COLO829 (cell line): ENCODE measurements at places on chromosomes 4 and X.
A peak's percentile ranks its signal among the peaks of the same experiment; 100 is the strongest.

GRCh38 chr4:4864443-4864939 lies 5.0 kb downstream of the MSX1 start:
- DNase-seq: no peak

GRCh38 chrX:96376266-96376665 lies 308.4 kb upstream of the DIAPH2 start:
- DNase-seq: no peak

GRCh38 chr4:157425897-157426296 lies 205.4 kb downstream of the GRIA2 start:
- DNase-seq: no peak

DNA sequence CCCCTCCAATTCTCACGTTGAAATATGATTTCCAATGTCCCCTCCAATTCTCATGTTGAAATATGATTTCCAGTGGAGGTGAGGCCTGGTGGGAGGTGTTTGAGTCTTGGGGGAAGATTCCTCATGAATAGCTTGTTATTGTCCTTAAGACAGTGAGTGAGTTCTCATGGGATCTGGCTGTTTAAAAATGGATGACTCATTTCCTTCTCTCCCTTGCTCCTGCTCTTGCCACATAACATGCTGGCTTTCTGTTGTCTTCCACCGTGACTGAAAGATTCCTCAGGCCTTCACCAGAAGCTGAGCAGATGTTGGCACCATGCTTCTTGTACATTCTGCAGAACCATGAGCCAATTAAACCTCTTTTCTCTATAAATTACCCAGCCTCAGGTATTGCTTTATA lies 346.8 kb upstream of the TECRL start:
- DNase-seq: peak; percentile 30

GRCh38 chr4:175166020-175166419 lies 247.9 kb downstream of the ADAM29 start:
- no peak for DNase-seq

GRCh38 chr4:83267830-83268475 lies 16.6 kb downstream of the COQ2 start:
- DNase-seq: no peak

- no peak for DNase-seq
Measured at GRCh38 chr4:22047793-22048192, 99.2 kb upstream of the KCNIP4 start.

- DNase-seq: no peak
Measured at GRCh38 chrX:30791296-30792278, 97.5 kb downstream of the TAB3 start.

DNA sequence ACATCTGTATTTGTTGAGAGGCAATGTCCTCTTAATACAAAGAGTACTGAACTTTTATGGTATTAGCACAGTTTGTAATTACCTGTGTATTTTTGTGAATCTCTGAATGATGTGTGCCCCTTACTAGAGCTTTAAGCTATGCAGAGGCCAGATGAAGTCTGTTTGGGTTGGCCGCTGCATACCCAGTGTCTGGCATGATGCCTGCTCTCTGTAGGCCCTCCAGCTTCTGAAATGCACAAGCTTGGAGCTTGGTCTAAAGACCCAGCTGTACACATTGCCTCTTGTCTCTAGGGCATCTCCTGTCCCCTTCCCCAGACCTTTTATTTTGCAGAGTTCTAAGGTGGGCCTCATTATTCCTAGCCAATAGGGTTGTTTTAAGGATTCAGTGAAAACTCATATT lies 68.6 kb downstream of the CDS1 start:
- DNase-seq: no peak

DNA sequence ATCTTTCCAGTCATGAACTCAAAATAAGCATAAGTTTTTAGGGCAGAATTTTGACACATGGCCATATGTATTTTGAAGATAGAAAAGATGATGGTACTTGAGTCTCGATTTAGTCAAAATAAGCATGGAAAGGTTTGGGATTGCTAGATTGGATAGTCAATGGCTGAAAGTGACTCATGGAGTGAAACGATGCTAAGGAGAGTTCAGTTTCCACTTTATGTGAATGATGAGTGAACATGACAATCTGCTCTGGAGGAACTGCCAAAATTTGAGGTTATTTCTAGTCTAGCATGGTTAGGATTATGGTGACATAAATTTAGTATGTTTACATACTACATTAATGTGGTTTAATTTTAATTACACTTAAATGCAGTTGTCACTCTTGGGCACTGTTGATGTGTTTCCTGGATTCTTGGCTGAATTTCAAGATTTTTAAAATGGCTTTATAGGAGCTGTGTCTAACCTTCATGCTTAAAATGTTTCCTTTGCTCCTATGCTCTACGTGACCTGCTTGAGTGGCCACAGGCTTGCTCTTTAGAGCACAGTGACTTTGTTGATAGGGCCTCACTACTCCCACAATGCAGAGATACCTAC lies 17.1 kb downstream of the DDX3X start:
- no peak for DNase-seq

DNA sequence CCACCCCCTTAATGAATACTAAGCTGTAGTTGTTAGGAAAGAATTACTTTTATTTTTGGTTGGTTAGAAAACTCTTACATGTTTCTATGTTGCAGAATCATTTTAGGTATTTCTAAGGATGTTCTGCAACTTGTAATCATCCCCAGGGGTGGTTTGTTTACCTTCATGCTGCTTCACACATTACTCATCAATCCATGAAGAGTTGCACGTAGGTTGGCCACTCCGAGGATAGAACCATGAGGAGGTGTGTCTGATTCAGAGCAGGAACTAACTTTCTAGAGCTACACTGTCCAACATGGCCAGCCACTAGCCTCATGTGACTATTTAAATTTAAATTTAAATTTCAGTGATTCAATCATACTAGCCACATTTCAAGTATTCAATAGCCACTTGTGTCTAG lies 127.2 kb upstream of the FRMPD4 start:
- no peak for DNase-seq

GRCh38 chr4:127307996-127308395 lies 324.8 kb upstream of the INTU start:
- DNase-seq: peak; percentile 19

- DNase-seq: peak; percentile 9
Measured at GRCh38 chr4:13178621-13179020, 305.5 kb downstream of the RAB28 start.
